ENCODE measurements at places on chromosomes 12 and 14. TPM values are rescaled to one million over a fixed set of nuclear protein-coding genes. Genes with fewer than 3 reads are reported as not detected.
A peak's percentile ranks its signal among the peaks of the same experiment; 100 is the strongest.

GRCh38 chr12:45234139-45234865, 18.4 kb downstream of the ANO6 start:
- peak; percentile 97 for DNase-seq

JKAMP gene
- total RNA-seq = 104 TPM

GRCh38 chr14:77988970-77989369, 181.2 kb upstream of the NRXN3 start:
- DNase-seq = no peak

- DNase-seq = peak; percentile 22
These were observed 73.2 kb downstream of the MYRFL start for GRCh38 chr12:69898236-69898635.

GRCh38 chr12:50635857-50636256, 128.0 kb upstream of the ATF1 start:
- DNase-seq = no peak

DNA sequence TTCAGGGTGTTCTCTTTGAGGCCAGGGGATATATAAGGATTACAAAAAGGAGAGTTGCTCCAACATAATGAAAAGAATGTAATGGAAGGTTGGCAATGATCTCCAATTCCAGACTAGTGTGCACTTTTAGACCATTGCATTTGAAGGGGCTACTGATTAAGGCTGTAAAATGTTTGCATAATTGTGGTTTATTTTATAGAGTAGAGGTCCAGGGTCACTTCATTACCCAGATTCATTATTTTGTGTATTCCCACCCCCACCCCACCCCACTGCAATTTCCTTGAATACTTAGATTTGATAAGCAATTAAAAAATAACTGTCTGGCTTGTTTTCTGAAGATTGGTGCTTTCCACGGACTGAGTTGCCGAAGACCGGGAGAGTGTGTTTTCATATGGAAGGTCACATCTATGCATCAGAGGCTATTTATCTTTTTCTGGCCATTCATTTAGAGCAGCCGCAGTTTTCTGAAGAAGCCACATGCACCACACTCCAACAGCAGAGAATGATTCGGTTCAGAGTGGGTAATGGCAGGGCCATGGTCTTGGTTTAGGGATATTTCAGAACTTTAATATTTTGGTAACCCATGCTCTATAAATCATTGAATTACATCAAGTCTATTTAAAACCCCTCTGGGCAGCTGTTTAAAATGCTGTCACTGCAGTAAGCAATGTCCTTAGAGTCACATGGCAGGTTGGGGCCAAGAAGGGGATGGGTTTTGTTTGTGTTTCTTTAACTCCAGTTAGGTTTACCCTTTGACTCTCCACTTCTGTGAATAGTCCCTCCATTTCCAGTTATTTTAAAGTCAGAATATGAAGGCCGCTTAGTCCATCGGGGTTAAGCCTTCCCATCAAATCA, 94.6 kb downstream of the TMEM30B start:
- DNase-seq = peak; percentile 15

- DNase-seq = no peak
These were observed 315 bp downstream of the ABCD2 start for GRCh38 chr12:39619316-39619659.

DNA sequence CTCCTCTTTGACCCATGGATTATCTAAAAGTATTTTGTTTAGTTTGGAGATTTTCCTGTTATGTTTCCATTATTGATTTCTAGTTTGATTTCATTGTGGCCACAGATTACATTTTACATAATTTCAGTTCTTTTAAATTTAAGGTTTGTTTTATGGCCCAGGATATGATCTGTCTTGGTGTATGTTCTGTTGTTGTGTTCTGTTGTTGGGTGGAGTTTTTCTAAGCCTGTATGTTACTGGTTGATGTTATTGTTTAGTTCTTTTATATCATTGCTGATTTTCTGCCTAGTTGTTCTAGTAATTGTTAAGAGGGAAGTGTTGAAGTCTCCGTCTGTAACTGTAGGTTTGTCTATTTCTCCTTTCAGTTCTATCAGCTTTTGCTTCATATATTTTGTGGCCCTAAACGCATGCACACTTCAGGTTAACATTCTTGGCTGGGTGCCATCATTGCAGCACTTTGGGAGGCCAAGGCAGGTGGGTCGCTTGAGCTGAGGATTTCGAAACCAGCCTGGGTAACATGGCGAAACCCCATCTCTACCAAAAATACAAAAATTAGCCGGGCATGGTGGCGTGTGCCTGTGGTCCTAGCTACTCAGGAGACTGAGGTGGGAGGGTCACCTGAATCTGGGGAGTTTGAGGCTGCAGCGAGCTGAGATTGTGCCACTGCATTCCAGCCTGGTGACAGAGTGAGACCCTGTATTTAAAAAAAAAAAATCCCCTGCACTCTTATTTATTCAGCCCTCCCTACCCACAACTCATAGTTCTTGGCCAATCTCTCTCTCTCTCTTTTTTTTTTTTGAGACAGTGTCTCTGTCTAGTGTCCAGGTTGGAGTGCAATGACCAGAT, 28.1 kb upstream of the CFL2 start:
- DNase-seq = no peak
